ENCODE measurements at places on chromosomes 13 and 19.

DNA sequence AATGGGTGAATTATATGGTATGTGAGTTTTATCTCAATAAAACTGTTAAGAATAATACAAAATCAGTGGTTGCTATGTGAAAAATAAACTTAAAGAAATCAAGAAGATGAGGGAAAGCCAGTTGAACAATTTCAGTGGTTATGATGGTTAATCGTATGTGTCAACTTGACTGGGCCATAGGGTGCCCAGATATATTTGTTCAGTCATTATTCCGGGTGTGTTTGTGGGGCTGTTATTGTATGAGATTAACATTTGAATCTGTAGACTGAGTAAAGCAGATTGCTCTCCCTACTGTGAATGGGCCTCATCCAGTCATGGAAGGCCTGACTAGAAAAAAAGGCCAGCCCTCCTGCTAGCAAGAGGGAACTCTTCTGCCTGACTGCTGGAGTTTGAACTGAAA lies 109.3 kb downstream of the LMO7 start:
- DNase-seq = no peak

GRCh38 chr13:84885868-84886267 lies 913.4 kb downstream of the SLITRK6 start:
- no peak for DNase-seq

DNA sequence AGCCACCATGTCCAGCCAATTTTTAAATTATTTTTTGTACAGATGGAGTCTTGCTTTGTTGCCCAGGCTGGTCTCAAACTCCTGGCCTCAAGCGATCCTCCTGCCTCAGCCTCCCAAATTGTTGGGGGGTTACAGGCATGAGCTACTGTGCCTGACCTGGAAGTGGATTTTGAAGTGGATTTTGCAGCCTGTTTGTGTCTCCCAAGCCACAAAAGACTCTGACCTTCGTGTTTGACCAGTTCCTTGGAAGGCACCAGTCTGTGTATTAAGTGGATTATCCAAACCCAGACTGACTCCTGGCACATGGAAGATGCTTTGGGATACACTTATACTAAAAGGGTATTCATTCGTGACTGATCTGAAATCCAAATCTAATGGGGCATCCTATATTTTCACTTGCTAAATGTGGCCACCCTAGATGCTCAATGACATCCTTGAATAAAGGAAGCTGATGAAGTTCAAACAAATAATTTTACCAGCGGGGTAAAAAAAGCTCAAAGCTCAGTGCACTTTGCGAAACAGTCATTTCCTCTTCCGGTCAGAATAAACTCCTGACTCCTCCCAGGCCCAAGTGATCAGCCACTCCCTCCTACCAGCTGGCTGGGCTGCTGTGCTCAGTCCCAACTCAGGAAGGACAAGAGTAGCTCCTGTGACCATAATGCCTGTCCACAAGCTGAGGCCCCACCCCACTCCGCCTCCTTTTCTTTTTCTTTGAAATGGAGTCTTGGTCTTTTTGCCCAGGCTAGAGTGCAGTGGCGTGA lies 32.6 kb upstream of the GATAD2A start:
- DNase-seq = no peak

GRCh38 chr19:40744554-40745401 lies 5.5 kb downstream of the ACTMAP start:
- no peak for DNase-seq

- DNase-seq = no peak
Observed at GRCh38 chr19:23776507-23777205, 18.0 kb upstream of the ZNF681 start.

GRCh38 chr13:110004814-110005213 lies 218.4 kb upstream of the IRS2 start:
- no peak for DNase-seq

DNA sequence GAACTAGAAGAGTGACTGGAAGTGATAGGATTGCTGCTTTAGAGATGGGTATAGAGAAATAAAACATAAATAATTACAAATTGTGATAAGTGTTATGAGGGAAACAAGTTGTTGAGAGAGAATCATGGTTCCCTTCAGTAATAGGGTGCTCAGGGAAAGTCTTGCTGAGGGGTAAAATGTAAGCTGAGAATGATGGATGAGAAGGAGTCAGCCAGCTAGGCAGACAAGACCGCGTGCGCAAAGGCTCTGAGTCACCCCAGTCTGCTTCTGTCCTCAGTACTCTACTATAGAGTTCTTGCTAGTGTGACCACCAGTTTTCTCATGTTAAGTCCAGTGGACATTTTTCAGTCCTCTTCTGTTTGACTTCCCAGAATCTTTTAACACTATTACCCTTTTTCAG lies 39.5 kb downstream of the PCCA start:
- no peak for DNase-seq

DNA sequence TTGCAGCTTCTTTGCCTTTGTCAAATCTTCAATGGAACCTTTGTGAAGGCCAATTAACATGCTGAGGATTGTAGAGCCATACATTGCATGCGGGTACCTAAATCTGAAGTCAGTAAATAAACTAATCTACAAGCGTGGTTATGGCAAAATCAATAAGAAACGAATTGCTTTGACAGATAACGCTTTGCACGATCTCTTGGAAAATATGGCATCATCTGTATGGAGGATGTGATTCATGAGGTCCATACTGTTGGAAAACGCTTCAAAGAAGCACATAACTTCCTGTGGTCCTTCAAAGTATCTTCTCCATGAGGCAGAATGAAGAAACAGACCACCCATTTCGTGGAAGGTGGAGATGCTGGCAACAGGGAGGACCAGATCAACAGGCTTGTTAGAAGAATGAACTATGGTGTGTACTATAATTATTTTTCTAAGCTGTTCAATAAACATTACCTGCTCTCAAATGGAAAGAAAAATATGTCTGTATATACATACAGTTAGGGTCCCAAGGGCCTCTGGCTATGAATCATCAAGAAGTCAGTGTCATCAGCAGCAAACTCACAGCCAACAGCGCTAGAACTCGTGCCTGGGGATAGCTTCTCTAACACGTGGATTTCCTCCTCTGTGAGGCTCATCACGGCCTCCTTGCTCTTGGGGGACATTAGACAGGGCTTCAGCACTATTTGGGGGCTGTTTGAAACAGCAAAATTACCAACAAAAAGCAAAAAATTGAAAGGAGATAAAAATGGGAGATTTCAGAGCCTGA lies 2.9 kb upstream of the CD70 start:
- DNase-seq = no peak

DNA sequence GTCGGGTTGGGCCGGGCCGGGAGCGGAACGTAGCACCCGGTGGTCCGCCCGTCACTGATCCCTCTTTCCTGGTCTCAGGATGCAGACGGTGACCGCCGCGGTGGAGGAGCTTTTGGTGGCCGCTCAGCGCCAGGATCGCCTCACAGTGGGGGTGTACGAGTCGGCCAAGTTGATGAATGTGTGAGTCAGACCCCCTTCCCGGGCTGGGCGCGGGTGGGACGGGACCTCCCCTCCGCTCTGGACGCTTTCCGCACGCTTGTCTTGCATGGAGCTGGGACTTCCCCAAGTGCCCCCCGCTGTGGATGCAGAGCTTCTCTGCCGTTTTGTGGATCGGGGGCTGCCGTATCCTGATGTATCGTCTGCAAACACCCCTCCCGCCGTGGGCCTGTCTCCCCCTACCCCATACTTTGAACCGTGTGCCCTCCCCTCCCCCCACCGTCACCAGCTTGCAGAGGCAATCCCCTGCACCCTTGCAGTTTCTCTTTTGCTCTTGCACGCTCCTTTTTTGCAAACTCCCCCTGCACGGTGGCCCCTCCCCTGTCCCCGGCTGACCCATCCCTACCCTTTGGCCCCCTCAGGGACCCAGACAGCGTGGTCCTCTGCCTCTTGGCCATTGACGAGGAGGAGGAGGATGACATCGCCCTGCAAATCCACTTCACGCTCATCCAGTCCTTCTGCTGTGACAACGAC lies 669 bp downstream of the GADD45B start:
- peak; percentile 42 for DNase-seq

GRCh38 chr19:33376423-33376822 lies 2.9 kb downstream of the CEBPG start:
- DNase-seq = no peak

Data from activated naive CD4-positive, alpha-beta T cell (primary cell).